ENCODE measurements at places on chromosomes 4 and X.

- DNase-seq, result no peak
These were observed 514.5 kb upstream of the SLIT2 start for GRCh38 chr4:19736968-19737756.

DNA sequence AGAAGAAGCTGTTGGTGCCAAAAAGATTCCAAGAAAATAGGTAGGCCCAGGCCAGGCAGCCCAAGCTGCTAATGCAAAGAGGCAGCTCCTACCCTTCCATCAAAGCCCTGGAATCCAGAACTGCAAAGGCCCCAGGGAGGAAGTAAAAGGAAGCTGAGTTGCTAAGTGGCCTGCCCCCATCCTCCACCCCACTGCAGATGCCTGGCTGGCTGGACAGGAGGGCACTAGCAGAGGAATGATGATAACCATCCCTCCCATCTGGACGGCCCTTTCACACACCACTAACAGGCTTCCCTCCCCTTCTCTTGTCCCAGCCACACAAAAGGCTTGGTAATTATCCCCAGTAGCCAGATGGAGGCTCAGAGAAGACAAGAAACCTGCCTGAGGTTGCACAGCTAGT lies 32.4 kb upstream of the PJA1 start:
- no peak for DNase-seq

GRCh38 chr4:16496501-16496900 lies 270.2 kb upstream of the TAPT1 start:
- DNase-seq, result no peak

DNA sequence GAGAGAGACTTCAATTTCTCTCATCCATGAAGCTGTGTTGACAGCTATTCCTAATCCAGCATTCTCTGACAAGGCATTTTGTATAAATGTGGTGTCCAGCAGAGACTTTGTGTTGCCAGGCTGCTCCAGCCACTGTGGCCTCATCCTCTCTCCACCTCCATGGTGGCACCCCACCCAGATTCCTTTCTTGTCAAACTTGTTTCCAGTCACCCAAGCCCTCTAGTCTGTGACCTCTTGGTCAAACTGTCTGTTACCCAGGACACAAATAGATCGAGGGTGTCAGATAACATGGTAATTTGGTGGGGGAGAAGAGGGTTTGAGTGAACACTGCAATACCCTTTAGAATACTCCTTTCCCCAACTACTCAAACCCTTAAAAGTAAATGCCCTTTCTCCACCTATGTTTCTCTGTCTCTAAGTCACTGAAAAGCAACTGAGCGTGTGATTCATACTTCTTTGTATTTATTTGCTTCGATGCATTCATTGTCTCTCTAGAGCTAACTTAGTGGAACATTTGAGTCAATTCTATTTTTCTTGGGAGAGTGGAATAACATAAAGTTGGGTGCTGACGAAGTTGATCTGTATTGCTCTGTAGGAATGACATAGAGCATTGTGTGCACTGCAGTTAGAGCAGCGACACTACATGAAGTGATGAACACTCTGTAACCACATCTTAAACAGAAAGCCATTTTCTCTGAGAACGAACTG lies 13.7 kb downstream of the PITX2 start:
- no peak for DNase-seq

GRCh38 chr4:76012388-76012801 lies 5.1 kb upstream of the CXCL9 start:
- DNase-seq, result no peak

- no peak for DNase-seq
These were observed 93.0 kb downstream of the HDAC8 start for GRCh38 chrX:72479324-72480274.

DNA sequence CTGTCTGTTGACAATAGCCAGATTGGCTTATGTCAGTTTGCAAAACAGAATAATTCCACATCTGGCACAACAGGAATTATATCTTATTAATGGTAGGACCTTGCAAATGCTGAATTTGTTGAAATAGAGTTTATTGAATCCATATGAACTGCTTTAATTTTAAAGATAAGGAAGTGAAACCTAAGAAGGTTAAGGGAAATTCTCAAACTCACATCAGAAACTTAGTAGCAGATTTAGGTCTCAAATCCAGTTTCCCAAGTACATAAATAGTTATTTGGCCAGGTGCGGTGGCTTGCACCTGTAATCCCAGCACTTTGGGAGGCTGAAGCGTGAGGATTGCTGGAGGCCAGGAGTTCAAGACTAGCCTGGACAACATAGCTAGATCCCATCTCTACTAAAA lies 117.1 kb downstream of the HNRNPD start:
- no peak for DNase-seq

GRCh38 chr4:61212788-61213187 lies 12.7 kb downstream of the ADGRL3 start:
- no peak for DNase-seq

- DNase-seq, result no peak
These were observed 43.9 kb upstream of the CCDC149 start for GRCh38 chr4:24956763-24957162.

- DNase-seq, result no peak
These were observed 509 bp downstream of the CXXC4 start for GRCh38 chr4:104494185-104494584.

DNA sequence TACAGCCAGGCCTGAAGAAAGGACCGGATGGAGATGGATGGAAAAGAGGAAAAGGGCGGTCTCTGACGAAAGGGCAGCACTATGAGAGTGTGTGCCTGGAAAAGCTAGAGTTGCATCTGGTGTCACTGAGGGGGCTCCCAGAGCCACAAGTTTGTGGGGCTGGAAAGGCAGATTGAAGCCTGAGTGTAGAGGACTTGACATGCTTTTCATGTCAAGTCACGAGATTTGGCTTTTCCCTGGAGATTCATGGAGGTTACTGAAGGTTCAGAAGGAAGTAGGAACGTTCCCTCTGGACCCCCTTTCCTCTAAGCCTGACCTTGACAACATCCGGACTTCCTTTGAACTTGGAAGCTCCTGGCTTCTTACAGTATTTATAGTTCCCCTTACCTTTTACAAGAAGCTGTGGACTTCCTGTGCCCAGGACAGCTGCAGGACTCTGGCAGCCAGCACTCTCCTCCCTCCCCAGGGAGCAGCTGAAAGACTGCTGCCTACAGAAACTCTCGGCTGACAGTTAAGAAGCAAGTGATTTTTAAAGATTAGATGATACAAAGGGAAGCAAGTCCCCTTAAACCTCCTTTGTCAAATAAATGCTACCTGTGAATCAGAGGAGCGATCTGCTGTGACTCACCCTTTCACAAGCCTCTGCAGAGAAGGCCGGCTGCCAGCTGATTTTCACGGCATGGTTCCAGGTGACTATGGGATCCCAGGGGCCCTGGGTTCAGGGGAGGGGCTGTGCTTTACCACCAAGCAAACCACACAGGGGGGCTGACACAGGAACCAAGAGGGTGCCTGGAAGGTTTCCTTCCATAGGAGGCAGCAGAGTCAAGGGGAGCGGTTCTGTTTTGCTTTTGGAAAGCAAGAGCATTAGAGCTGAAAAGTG lies 72.9 kb upstream of the STIM2 start:
- DNase-seq, result no peak

GRCh38 chrX:106894392-106894909 lies 8.7 kb downstream of the RIPPLY1 start:
- DNase-seq, result no peak

DNA sequence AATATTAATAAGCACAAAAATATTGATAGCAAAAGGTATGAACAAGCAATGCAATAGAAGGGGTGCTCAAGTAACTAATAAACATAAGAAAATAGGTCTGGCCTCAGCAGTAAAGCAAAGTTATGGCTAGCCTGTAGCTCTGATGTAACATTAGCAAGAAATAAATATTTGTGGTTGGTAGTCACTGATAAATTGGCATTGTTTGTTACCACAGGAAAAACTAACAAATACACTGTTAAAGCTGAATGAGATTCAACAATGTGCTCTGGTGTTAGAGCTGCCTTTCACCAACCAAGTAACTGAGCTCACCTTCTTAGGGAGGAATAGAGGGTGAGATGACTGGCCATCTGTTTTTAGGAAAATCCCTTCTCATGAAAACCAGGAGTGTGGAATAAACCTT lies 71.4 kb downstream of the AREG start:
- no peak for DNase-seq

GRCh38 chr4:105453550-105454205 lies 20.2 kb downstream of the PPA2 start:
- no peak for DNase-seq

- no peak for DNase-seq
These were observed 198.6 kb downstream of the LRBA start for GRCh38 chr4:150816491-150816890.

- no peak for DNase-seq
These were observed 93.5 kb upstream of the SLC6A14 start for GRCh38 chrX:116342903-116343302.

GRCh38 chr4:37902212-37902611 lies 11.3 kb downstream of the TBC1D1 start:
- no peak for DNase-seq

DNA sequence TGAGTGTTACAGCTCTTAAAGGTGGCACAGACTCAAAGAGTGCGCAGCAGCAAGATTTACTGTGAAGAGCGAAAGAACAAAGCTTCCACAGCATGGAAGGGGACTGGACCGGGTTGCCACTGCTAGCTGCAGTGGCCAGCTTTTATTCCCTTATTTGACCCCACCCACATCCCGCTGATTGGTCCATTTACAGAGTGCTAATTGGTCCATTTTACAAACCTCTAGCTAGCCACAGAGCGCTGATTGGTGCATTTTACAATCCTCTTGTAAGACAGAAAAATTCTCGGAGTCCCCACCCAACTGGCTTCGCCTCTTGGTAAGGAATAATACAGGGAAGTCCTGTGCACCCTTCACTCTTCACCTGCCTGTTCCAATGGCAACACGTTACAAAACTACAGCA lies 1.9 kb upstream of the SHROOM2 start:
- no peak for DNase-seq

GRCh38 chr4:101334963-101335572 lies 12.3 kb downstream of the PPP3CA start:
- DNase-seq, result no peak

DNA sequence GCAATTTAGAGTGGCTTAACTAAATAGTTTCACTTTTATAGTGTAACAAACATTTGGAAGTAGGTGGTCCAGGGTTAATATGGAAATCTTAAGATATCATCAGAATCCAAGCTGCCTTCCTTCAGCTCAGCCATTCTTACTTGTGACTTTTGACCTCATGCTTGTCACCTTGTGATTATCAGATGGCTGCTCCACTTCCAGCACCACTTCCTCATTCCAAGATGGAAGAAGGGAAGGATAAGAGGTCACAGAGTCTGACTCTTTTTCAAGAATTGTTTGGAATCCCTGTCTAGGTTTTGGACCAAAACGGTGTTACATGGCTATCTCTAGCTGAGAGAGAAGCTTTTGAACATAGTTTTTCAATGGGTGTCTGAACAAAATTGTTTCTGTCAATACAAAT lies 39.9 kb downstream of the MTTP start:
- no peak for DNase-seq

DNA sequence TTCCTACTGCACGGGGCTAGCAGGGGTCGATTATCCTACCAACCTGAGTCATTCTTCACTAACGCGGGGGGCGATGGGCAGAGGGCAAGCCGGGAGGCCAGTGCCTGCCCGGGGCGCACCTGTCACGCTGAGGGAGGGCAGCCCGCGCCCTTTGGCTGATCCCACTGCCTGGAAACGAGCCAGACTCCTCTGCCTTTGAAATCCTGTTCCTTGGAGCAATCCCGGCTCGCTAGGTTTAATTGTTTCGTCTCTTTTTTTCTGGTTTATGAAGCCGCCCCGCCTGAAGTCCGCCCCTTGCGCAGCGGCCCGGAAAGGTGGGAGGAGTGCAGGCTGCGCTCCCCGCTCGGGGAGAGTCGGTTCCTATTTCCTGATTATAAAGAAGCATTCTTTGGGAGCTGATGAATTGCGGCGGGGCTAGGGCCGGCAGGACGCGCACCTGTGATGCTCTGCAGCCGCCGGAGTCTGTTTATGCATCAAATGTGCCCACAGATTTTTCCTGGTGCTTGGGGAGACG lies 484.2 kb downstream of the BCOR start:
- DNase-seq, result no peak

GRCh38 chr4:40314951-40315350 lies 20.2 kb upstream of the CHRNA9 start:
- DNase-seq, result no peak

GRCh38 chrX:47206316-47206715 lies 12.2 kb upstream of the CDK16 start:
- DNase-seq, result no peak
